ENCODE measurements at places on chromosomes 6 and 20.

DNA sequence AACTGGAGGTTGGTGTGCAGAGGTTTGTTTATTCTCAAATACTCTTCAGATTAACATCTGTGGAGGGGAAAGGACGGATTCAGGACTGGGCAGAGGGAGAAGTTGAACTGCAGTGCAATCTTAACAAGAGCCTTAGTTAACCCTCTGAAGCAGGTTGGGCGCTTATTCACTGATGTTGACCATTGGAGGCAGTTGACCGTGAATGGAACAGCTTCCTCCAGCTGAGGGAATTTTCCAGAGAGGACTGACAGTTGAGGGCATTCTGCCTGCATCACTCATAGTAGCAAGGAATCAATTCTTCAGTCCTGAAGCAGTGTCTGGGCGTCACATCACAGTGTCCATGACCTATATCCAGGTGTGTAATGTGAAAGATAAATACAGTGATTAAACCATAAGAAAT lies 80.9 kb downstream of the PLCB4 start:
- no peak for DNase-seq

DNA sequence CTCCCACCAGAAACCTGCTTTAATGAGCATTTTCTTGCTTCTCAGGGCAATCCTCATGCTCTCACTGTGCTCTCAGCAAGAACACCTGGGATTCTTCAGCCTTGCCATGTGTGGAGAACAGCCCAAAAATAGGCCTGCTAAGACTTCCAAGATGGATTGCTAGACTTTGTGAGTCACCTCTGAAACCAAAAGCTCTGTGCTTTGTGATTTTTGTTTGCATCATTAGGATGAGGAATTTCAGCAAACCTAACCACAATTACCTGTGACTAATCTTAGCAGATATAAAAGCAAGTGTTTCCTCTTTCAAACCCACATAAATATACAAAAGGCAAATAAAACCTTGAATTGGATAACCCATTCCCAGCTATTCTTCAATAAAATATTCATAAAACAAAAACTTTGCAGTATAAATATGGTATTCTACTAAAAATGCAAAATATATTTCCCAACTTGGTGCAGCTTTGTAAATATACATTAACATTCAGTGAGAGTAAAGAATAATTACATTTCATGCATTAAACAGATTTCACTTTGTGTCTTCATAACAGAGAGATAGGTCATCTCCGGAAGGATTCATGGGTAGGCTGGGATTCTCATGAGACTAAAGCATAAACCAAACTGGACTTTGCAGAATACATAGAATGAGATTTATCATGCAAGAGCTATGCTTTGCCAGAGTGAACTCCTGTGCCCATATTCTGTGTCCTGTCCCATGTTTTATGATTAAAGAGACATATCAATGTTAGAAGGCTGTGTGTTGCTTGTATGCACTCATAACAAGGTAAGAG lies 33.5 kb downstream of the TPBG start:
- no peak for DNase-seq

- no peak for DNase-seq
These were observed 11.4 kb downstream of the HECA start for GRCh38 chr6:139146317-139146726.

DNA sequence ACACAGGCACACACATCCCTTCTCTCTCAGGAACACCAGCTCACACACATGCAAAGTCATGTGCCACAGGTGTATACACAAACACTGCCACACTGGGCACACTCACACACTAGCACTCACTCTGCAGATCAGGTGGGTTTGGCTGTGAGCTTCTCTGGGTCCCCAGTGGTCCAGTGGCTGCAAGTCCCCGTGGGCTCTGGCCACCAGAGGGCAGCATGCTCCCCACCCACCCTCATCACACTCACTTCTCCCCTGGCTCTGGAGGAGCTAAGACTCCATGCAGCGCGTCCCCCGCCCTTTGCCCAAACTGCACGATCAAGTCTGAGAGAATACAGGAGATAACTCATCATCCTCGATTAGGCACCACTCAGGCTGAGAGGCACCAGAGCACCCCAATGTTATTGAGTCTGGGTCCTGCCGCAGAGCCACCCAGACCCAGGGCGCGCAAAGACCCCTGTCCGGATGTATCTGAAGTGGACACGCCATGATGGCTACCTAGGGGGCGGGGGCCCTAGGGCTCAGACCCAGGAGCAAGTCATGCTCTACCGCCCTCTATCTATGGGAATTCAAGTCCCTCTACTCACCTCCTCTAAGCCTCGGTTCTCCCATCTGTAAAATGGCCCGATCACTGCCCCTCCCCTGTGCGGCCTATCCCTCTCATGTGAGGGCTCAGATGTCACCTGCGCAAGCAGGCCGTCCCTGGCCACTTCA lies 90.5 kb downstream of the GRM4 start:
- peak; percentile 68 for DNase-seq

- DNase-seq, result no peak
These were observed 76.5 kb downstream of the PTPN1 start for GRCh38 chr20:50586531-50587232.

DNA sequence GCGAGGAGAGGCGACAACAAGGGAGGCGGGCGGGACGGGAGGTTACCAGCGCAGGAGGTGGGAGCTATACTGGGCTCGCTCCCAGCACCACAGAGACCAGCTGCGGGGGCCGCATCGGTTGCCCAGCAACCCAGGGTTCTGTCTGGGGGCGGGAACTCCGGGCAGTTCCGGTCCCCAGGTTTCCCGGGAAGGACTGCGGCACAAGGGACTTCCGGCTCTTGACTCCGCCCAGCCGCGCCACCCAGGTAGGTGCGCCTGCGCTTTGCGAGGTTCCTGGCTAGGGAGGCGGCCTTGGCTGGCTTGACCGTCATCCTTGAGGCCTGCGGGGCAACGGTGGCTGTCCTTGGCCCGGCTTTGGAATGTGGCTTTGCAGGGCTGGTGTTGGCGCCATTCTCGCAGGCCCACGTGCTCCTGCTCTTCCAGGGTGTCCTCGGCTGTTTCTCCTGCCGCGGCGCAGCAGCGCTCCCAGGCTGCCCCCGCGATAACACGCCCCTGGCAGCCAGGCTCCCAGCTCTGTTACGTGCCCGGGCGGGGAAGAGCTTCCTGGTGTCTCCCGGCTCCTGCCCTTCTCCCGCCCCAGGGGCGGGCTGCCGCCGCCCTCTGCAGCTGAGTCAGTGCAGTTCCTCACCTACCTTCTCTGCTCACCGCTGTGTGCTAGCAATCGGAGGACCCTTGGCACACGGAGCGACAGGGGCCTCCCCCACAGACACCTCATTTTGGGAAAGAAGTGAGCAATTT lies at the start of gene RSPH3:
Gene RSPH3 (minus strand): TSS at position 537 of the 738 bp plus-strand sequence. CDS start 652 bp downstream, outside the sequence.
- DNase-seq, result peak; percentile 91

DNA sequence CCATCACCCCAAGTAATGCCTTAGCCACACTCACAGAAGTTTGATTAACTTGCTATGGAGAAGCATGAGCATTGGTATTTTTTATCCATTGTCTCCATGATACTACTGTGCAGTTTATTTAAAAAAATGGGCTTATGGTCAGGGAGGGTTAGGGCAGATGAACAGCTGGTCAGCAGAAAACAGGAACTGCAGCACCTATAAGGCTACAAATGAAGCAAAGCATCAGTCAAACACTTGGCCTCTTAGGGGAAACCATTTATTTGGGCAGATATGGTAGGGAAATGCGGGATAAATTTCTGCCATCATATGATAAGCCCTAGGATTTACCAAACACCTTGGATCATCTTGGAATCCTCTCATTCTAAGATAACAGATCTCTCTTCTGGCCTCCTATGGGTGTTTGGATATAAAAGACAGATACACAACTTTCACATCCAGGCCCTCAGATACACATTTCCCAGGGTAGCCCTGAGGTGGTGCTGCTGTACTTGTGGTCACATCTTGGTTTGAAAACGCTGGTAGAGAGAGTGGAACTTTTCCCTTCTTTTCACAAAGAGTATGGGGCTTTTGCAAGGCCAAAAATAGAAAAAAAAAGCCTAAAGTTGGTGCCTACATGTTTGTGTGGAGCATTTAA lies 42.8 kb upstream of the AHI1 start:
- no peak for DNase-seq

DNA sequence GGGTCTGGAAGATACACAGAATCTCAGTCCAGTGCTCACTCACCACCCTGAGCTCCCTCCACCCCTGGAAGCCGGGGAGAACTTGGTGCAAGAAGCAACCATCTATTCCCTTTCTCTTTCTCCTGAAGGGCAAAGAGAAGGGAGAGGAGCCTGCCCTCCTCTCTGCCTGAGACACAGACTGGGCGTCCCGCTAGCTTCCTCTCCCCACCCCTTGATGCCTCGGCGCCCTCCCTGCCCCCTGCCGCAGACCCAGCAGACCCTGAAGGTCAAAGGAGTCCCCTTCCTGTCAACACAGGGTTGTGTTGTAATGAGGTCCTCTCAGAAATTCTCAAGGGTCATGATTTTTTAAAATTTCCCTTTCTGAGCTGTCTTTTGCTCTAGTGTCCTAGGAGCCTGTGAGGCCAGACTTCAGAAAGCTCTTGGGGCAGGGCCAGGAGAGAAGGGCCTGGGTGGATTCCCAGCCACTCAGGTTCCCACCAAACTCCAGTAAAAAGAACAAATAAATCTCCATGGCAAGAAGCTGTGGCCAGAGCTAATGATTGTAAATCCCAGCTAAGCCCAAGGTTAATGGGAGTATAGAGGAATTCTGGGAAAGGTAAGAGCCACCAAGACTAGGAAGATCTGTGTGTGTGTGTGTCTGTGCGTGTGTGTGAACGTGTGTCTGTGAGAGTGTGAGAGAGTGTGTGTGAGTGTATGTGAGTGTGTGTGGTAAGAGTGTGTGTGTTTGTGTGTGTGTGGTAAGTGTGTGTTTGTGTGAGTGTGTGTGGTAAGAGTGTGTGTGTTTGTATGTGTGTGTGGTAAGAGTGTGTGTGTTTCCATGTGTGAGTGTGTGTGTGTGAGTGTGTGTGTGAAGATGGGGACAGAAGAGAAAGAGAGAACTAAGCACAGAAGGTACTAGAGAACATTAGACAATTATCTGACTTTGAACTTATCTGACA lies 1.1 kb upstream of the JPH2 start:
- no peak for DNase-seq

- DNase-seq, result no peak
These were observed 226.7 kb downstream of the OTOR start for GRCh38 chr20:16974855-16975162.

GRCh38 chr20:40687384-40688128 lies 1.5 kb downstream of the MAFB start:
- DNase-seq, result no peak

DNA sequence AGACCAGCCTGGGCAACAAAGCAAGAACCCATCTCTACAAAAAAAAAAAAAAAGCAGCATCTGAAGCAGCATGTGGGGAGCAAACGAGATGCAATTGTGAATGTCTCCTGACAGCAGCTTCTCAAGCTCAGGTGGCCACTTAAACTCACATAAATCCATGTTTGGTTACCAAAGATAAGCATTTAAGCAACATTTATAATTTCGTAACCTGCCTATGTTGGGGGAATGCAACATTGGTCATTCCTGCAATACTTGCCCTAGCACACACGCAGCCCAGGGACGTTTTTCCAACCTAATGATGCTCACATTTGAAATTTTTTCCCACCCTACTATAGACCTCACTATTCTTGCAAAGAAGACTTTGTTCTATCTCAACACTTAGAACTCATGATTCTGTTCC lies 113.3 kb downstream of the ZFP64 start:
- no peak for DNase-seq

- DNase-seq, result no peak
These were observed 7.8 kb upstream of the KHDC1L start for GRCh38 chr6:73233048-73233447.

GRCh38 chr20:64062596-64063388 lies at the start of gene TCEA2:
Gene TCEA2, plus strand, starts transcription at chr20:64063198. Its CDS starts 115 bp downstream, at chr20:64063313.
- DNase-seq, result peak; percentile 97

DNA sequence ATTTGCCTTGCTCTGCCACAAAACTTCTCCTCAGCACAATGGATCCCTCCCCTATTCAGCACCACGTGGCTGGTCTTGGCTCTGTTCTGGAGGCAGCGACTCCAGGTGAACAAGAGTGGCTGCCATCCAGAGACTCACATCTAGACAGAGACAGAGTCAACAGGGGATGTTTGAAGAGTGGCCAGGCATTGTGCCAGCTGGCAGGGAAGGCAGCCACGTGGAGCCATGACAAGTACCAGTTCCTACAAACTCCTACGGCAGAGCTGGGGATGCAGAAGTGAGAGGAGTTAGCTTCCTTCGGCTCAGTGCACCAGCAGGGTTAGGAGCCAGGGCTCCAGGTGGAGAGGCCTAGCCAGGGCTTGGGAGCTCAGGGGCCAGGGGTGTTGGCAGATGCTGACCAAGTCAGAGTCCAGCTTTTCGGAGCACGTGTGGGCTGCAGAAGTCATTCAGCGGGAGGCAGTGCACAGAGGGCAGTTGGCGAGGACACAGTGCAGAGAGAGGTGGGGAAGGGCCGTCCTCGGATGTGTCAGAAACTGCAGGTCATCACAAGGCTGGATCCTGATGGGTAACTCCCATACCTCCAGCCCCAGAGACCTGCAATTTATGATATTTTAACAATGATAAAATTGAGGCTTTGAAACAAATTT lies 171.7 kb upstream of the PDE10A start:
- DNase-seq, result no peak

GRCh38 chr6:87925373-87926060 lies 122.1 kb upstream of the SPACA1 start:
- DNase-seq, result no peak

DNA sequence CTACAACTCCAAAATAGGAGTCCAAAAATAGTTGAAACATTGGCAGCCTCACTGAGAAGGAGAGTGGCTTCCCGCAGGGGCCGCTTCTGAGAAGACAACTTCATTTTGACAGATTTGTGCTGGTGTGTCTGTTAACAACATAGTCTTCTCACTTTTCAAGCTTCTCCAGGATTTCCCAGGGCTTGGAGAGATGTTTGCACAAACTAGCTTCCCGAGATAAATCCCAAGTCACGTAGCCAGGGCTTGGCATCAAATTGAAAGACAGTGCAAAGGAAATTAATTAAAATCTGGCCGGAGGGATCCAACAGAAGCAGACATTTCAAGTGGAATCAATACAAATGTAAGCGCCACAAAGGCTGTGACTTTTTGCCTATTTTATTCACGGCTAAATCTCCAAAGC lies 630.2 kb downstream of the DHX35 start:
- DNase-seq, result no peak

- no peak for DNase-seq
These were observed 17.4 kb upstream of the RAB32 start for GRCh38 chr6:146526192-146526591.

- DNase-seq, result no peak
These were observed 67.7 kb downstream of the PHACTR2 start for GRCh38 chr6:143745166-143746133.

DNA sequence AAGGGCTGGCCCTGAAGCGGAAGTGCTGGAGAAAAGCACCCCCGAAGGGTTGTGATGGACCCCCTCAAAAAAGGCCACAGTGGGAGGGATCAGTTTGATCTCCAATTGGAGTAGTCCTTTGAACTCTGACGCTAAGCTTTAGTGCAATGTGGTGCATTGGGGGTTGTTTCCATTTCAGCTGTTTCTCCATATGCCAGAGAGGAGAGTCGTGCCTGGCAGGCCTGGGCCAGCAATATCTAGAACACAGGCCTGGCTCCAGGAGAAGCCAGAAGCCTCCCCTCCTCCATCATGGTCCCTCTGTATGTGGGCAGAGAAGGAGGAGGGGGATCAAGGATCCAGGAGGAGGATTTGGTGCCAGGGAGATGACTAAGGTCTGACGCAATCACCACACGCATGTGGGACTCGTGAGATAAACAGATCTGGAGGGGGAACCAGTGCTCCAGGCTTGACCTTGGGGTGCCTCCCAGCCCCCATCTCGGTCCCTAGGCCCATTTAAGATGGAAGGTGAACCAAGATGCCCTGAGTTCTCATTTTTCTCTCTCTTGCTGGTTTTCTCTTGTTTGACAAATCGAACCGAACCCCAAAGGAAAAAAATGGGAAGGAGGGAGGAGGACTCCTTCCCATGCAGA lies 517.4 kb upstream of the JARID2 start:
- no peak for DNase-seq

GRCh38 chr6:70672549-70672948 lies 4.9 kb downstream of the SMAP1 start:
- DNase-seq, result no peak

All from activated CD8-positive, alpha-beta memory T cell treated with anti-CD3 and anti-CD28 coated beads, Interleukin-2, amount 50 U/mL, for 4 hours (primary cell).